M059J (cell line): ENCODE measurements at places on chromosomes 6 and 20.

DNA sequence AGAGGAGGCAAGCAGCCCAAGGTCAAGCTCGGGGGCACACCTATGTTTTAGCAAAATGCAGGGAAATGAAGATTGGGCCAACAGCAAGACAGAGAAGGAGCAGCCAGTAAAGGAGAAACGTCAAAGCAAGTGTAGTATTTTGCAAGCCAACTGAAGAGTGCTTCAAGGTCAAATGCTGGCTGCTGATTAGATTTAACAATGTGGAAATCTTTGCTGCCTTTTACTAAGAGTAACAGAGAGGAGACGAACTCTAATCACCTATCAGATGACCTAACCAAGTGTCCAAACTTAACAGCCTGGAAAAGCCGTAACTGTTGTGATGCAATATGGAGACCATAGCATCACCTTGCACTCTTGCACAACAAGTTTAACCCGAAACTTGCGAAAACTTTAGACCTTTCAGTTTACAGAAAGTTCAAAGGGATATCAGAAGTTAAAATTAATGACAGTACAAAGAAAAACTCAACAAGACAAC, 30.4 kb downstream of the AKIRIN2 start:
- DNase-seq: no peak

DNA sequence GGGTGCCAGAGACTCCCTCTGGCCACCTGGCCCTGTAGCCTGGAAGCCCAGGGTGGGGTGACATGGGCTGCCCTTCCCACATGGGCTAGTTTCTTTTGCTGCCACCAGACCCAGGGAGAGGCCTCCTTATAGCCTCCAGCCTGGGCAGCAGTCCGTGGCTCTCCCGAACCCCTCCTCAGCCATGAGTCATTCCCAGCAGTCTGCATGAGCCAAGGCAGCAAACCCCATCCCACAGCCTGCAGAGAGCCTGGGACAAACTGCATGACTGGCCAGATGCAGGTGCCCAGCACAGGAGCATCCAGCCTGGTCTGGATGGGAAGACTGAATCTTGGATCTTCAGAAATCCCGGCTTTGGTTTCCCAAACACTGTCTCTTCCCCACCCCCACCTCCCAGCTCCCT, 75.7 kb downstream of the MRPL14 start:
- DNase-seq: peak; percentile 97

GRCh38 chr6:3370361-3371221, 86.3 kb downstream of the SLC22A23 start:
- peak; percentile 33 for DNase-seq

DNA sequence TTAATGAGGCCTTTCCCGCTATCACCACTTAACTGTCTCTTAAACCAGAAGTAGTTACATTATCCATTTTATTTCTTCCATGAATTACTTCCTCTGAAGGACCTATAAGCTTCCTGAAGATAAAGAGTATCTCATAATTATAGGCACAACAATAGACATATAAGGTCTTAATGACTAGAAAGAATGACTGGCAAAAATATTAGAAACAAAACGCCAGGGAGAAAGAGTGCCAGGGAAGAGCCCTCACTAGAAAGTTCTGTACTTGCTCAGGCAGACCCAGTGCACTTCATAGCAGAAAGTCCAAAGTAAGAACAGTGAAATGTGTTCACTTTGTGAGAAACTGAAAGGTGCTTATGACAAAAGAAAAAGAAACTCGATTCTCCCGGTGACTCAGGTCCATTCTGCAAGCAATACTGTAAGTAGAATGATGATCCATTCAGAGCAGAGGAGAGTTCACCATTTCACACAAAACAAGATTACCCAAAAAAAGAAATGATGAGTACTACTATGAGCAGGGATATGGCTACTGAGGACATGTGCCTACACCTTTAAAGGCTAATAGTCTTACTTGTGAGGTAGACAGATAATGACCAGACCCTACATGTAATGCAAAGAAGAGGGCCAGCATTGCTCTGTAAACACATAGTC, 5.5 kb downstream of the ZNF334 start:
- no peak for DNase-seq

DNA sequence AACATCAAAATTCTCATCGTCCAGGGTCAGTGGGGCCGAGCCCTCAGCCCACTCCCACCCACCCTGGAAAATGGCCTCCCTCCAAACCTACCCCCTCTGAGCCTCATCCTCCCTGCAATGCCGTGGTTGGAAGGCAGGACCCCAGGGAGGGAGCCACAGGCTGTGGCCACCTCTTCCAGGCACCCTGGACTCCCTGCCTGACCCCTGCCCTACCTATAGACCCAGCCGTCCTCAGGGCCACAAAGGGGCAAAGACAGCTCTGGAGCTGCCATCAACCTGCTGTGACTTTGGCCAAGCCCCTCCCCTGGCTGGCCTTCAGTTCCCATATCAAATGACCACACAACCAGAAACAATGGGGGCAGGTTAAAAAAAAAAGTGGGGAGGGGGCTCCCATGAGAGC, 2.3 kb upstream of the UCKL1 start:
- DNase-seq: no peak
